Neural progenitor cell (in vitro differentiated cells): ENCODE measurements at places on chromosomes 6 and 20.

DNA sequence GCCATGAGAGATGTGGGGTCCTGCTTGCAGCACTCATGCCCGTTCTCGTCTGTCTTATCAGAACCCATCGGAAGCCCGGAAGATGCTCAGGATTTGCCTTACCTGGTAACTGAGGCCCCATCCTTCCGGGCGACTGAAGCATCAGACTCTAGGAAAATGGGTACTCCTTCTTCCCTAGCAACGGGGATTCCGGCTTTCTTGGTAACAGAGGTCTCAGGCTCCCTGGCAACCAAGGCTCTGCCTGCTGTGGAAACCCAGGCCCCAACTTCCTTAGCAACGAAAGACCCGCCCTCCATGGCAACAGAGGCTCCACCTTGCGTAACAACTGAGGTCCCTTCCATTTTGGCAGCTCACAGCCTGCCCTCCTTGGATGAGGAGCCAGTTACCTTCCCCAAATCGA is 8.3 kb downstream of the PI16 start:
- DNase-seq: peak; percentile 89

DNA sequence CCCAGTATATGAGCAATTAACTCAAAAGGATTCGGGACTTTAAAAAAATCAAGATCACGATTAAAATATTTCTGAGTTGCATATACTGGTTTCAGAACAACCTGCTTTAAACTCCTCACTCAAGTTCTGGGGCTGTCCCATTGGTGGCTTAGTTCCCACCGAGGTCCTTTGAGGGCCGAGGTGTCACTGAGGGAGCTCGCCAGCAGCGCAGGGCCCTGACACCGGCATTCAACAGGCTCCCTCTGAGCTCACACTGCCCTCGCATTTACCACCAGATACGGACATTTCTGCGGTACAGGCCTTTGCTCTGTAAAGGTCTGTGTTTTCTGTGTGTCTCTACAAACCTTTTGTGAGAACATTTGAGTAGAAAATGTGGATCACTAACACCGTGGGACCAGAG is 24.4 kb upstream of the BNIP5 start:
- DNase-seq: no peak

DNA sequence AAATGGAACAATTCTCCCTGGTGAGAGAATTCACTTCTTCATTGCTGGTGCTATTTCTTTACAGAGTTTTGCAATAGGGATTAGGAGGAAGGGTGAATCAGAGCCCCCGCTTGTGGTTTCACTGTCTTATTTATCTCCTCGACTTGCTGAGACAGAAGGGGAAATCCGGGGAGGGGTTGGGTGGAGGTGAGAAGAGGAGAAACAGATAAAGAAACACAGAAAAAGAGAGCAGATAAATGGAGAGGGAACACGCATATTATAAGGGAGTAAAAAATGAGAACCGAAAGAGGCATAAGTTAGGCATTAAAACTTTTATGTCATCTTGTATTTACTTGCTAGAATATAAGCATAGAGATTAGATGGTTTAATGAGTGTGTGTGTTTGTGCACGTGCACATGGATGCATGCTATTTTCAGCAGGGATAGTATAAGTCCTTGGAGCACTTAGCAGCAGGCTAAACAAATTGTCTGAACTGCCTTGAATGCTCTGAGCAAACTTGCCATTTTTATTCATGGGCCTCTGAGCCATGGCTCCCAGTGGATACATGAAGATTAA is 105.0 kb downstream of the OLIG3 start:
- DNase-seq: no peak

GRCh38 chr20:48687117-48687800 is 140.5 kb downstream of the PREX1 start:
- no peak for DNase-seq

GRCh38 chr6:101351173-101351572 is 42.3 kb upstream of the GRIK2 start:
- no peak for DNase-seq

DNA sequence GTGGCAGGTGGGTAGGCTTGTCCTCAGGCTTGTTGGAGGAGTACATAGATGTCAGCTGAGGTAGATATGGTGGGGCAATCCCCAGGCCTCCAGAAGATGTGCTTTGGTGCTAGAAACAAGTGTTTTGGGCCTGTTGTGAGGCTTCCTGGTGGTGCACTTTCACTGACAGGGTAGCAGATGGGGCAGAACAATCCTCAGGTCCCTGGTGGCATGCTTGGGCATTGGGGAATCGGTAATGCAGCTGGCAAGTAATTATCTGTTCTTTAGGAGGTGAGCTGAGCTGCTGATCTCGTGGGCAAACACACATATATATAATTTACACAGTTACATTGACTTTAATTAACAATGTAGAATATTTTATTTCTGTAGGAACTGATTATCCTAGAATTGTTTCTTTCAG is 458.7 kb downstream of the BMP2 start:
- no peak for DNase-seq

GRCh38 chr20:54107600-54108325 is 37.4 kb upstream of the BCAS1 start:
- DNase-seq: no peak

- DNase-seq: no peak
These were observed 196.4 kb upstream of the GMDS start for GRCh38 chr6:2441601-2442475.

DNA sequence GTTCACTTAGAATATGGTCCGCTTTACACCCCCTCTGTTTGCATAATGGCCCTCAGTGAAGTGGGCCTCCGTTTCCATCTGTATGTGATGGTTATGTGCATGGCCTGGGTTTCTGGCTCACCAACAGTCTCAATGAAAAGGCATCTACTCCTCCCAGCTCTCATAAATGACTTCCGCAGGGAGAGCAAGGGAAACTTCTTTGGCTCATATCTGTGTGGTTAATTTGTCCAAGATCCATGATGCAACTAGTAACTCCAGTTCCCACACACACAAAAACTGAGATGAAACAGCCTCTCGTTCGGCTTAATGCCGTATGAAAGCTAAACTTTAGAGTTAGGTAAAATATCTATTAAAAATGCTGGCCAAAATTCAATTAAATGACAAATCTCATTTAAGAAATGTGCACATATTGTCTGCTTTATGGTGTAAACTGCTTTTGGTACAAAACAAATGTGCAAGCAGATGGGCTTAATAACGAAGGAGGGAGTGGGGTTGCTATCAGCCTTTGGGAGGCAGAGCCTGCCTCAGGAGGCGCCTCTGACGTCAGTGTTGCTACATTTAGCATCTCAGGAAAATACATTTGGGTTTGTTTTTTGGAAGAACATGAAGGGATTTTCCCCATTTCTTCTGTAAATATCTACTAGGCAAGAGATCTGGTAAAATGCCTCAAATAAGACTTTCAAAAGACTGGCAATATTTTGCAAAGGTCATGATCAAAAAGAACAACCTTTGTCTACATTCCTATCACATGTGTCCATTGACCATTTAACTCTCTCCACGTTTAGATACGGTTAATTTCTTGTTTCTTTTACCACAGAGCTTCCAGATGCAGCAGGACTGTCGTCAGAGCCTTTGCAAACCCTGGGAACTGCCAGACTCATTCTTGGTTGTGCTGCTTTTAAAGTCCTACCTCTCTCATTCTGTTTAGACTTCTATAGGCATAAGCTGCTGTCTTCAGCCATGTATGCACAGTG is 96.8 kb downstream of the ARMC2 start:
- no peak for DNase-seq

GRCh38 chr20:44911264-44911921 is 1.5 kb downstream of the PABPC1L start:
- DNase-seq: peak; percentile 88

- DNase-seq: no peak
These were observed 44.8 kb downstream of the PDE10A start for GRCh38 chr6:165618241-165618640.

- DNase-seq: no peak
These were observed 392.6 kb upstream of the MARCKS start for GRCh38 chr6:113464536-113464935.

GRCh38 chr20:34579979-34580940 is 21.7 kb downstream of the MAP1LC3A start:
- no peak for DNase-seq

DNA sequence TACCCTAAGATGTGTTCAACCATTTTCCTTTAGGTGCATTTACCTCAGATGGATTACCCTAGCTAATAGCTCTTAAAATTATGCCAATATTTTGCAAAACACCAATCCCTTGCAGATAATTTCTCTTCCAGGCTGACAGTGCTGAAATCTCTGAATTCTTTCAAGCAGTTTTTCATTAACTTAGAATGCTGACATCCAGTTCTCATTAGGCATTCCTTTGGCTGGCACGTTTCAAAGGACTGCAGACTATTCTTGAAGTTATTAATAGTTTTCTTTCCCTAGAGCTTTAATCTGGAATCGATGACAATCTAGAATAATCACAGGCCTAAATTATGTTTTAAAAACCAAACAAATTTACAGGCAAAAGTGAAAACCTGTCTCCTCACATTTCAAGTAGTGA is 68.3 kb downstream of the SMLR1 start:
- no peak for DNase-seq

- peak; percentile 81 for DNase-seq
These were observed 195.0 kb upstream of the CEP162 start for GRCh38 chr6:84422380-84422968.

DNA sequence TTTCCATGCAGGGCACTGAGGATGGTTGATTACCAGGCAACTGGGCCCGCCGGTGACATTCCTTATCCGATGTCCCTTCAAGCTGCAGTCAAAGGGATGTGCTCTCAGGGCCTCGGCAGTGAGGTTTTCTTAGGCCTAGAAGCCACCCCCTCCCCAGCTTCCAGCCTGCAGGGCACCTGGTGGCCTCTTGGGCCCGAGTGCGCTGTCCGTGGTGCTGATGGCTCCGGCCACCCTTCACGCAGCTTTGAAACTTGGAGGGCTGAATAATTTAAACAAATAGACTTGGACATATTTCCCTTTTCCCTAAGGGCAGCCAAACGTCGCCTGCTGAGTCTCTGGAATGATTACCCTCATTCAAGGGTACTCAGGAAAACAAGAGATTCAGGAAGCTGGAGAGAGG is 8.9 kb upstream of the MLN start:
- peak; percentile 94 for DNase-seq

- no peak for DNase-seq
These were observed 78.3 kb downstream of the KIF6 start for GRCh38 chr6:39646751-39647420.

DNA sequence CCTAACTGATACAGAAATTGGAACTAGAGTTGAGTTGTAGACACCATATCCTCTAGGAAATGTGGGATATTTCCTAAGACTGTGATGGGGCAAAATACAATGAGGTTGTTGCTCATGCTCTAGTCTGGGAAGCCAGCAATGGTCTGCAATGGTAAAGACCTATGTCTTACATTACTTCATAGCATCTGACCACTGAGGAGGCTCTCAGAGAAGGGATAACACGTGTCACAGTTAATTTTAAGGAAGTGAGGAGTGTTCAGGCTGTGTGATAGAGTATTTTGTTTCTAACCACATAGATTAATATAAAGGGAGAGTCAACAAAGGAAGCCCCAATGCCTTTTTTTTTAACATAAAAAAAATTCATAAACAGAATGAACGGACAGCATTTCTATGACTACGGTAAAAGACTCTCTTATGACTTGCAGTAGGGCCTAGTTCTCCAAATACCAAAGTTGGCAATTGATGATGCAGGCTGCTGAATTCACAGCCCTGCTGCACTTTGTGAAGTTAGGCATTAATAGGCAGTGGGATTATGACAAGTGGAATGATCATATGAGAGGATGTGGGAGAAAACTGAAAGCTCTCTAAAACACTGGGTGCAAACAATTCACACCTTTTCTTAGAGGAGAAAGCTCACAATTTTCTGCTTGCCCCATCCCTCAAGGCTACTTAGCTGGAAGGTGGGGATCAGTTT is 13.7 kb downstream of the KCNS1 start:
- DNase-seq: no peak

- no peak for DNase-seq
These were observed 2.4 kb upstream of the RPP40 start for GRCh38 chr6:5006222-5006621.

DNA sequence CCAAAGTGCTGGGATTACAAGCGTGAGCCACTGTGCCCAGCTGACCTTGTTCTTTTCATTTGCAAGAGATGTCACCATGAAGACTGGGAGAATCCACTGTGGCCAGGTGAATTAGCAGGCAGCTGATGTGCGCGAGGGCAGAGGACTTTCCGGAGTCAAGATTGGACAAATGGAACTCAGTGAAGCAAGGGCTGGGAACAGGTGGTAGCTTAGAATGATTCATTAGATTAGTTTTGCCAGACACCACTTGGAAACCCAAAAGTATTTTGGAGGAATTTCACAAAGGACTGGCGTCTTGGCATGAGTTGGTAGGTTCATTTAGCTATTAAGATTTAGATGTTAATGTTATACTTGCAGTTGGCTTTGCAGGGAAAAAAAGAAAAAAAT is 4.7 kb upstream of the AKAP7 start:
- no peak for DNase-seq

GRCh38 chr6:3299221-3299620 is 40.5 kb downstream of the PSMG4 start:
- no peak for DNase-seq

DNA sequence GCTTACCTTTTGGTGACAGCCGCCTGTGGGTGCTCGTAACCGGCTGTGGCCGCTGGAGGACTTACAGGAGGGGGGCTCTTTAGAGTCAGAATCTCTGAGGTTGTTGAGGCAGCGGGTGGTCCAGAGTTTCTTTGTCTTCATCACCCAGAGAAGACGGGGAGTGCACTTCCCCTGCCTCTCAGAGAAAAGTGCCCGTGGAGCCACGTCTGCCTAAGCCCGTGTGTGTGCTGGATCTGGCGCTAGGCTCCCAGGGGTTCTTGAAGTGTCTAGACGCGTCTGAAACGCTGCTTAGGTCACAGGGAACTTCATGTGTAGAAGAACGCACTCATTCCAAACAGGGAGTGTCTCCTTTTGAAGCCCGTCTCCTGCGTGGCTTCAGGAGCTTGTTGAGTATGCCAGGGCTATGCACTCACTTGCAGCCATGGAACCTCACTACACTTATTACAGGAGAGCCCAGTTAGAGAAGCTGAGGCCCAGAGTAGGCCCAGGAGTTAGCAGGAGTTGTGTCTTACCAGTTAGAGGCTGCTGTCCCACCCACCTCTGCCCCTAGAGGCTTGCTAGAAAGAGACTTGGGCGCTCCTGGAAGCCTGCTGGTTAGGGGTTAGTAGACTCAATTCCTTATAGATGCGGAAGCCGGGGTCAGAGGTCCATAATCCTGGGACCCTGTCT is 1.3 kb downstream of the LSM14B start:
- DNase-seq: peak; percentile 52

DNA sequence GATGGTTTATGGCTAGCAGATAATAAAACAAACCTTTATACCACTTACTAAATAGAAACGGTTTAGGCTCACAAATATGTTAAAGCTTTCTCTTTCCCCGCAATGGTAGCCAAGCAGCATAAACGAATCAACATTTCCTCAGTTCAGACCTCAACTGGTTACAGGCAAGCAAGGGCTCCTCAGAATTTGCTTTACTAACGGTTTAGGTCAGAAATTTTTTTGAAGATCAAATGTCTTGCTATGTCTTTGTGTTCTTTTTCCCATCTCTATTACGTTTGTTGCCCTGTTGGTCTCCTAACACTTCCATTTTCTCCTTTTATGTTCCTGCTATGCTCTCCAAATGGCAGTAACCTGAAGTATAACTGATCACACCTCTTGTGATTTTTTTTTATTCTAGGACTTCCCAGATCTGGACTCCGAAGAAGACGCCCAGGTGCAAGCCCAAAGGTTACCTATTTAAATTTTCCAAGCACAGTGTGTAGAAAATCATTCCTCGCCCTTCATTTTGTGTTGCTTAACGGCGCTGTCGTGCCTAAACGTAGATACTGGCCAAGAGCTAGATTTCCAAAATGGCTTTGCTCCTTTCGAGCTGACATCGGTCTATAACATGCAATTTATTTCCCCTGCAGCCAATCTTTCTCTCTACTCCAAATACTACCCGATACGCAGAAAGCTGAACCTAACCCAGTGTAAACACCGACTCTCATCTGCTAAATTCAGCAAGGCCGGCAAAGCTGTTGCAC is 717 bp upstream of the ASF1A start:
- DNase-seq: no peak
